ENCODE measurements at places on chromosomes 2 and 18.

DNA sequence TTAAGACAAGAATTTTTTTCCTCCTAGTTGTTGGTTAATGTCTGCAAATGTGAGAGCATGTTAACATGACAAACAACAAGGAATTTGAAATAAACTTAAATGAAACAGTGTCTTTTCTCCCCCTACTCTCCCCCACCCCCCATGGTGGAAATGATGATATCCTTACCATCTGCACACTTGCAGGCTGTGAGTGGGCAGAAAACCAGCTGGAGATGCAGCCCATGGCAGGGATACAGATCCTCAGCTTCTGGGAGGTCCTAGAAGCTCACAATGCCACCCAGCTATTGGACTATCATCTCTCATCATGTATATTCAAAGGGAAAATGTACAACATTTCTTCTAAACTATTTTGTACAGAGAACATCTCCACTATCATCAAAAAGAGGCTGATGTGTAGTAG, 196.8 kb downstream of the SLC8A1 start:
- DNase-seq: no peak

GRCh38 chr2:19378939-19379338, 20.5 kb upstream of the OSR1 start:
- no peak for DNase-seq

GRCh38 chr18:47747260-47747795, 183.1 kb downstream of the SMAD2 start:
- no peak for DNase-seq

GRCh38 chr2:235149736-235150135, 197.9 kb downstream of the SH3BP4 start:
- DNase-seq: no peak

GRCh38 chr2:10007921-10008808, 35.2 kb upstream of the KLF11 start:
- DNase-seq: no peak

DNA sequence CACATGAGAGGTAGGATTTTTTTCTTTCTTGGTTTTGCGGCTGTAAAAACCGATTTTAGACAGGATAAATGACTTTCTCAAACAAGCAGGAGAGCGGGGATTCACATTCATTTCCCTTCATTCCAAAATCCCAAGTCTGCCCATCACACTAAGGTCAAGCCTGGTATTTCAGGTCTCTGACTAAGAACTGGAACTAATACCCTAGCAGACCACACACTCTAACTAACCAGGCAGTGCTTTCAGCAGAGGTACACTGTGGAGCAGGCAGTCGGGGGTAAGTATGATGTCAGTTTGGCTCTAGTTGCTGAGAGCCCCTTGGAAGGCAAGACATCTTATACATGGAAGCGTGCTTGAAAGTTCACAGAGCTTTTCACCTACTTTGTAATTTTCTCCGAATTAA, 128.1 kb upstream of the LHCGR start:
- DNase-seq: no peak

DNA sequence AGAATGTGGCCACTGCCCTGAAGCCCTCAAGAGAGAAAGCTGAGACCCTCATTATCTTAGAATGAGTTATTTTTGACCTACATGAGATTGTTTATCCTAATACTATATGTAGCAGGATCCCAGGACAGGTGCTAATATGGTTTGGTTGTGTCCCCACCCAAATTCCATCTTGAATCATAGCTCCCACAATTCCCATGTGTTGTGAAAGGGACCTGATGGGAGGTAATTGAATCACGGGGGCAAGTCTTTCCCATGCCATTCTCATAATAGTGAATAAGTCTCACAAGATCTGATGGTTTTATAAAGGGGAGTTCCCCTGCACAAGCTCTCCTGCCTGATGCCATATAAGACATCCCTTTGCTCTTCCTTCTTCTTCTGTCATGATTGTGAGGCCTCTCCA, 76.8 kb downstream of the CCBE1 start:
- DNase-seq: no peak

DNA sequence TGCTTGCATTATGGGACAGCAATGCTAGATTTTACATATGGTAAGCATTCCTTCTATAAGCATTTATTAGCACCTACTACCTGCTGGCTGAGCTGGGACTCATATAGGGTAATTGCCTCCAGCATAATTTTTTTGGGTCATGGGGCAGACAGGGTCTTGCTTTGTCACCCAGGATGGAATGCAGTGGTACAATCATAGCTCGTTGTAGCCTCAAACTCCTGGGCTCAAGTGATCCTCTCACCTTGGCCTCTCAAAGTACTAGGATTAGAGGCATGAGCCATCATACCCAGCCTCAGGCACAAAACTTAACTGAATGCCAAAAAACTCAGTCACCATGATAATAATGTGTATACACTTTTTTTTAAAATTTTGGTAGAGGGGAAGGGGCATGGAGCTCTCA, 35.3 kb downstream of the TMEM237 start:
- DNase-seq: no peak

GRCh38 chr2:61898810-61899209, 6.7 kb upstream of the COMMD1 start:
- no peak for DNase-seq

DNA sequence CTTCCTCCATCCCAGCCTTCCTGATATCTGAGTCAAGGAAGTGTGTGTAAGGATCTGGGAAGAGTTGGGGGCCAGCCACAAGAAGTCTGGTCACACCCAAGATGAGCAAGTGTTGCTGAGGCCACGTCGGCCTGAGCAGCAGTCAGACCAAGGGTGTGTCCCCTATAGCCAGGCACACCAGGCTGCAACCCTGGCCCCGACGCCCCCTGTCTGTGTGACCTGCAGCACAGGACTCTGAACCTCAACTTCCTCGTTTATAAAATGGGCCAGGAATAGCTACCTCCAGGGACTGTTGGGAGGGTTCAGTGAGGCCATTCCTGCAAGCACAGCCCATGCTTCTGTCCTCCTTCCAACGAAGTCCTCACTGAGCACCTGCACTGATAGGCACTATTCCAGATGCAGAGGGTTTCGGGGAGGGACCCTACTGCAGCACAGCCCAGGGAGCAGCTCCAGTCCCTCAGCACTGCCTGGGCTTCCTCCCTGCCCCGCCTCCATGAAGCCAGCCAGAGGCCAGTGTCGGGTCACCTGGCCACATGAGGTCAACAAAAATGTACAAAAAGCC, 13.3 kb downstream of the LIMS2 start:
- DNase-seq: no peak

DNA sequence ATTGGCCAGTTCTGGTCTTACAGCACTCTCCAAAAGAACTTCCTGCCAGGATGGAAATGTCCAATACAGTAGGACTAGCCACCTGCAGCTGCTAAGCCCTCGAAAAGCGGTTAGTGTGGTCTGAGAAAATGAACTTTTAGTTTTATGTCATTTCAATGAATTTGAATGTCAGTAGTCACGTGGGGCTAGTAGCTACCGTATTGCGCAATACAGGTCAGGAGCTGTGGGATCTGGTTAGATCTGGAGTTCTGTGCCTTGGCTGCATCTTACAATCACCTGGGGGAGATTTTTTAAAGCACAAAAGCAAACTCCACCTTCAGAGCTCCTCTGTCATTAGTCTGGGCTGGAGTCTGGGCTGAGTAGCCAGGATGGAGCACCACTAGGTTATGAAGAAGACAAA, 35.9 kb downstream of the C1QL2 start:
- DNase-seq: no peak

DNA sequence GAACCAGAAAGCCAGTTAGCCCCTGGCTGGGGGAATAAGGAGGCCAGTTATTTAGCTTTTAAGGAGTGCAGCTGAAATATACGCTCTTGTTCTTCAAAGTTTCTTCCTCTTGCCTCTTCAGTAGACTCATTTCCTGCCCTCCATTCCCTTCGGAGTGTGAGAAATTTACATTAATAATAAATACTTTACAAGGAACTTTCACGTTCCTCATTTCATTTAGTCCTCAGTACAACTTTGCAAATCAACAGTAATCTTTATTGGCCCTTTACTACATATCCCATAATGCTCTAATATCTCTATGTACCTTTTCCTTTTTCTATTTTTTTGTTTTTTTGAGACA, 15.6 kb downstream of the PLCD4 start:
- no peak for DNase-seq

- DNase-seq: no peak
Observed at GRCh38 chr18:58721566-58722239, 50.4 kb downstream of the MALT1 start.

DNA sequence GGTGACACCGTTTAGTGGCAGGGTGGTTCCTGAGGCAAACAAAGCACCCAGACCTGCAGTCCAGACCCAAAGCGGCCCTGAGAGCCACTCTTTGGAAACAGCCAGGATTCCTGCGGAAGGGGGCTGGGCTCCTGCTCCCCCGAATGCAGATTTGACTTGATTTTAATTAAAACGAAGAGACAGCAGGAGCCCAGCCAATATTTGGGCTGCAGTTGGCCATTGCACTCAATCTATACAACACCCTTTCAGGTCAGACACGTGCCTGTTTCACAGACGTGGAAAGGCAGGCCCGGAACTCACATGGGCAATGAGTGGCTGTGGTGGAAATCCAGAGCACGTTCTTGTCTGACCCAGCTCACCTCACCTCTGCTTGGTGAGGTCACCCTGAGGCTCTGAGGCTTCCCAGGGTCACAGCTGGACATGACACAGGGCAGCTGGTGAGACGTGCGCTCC, 122.4 kb downstream of the NDUFA10 start:
- DNase-seq: no peak

DNA sequence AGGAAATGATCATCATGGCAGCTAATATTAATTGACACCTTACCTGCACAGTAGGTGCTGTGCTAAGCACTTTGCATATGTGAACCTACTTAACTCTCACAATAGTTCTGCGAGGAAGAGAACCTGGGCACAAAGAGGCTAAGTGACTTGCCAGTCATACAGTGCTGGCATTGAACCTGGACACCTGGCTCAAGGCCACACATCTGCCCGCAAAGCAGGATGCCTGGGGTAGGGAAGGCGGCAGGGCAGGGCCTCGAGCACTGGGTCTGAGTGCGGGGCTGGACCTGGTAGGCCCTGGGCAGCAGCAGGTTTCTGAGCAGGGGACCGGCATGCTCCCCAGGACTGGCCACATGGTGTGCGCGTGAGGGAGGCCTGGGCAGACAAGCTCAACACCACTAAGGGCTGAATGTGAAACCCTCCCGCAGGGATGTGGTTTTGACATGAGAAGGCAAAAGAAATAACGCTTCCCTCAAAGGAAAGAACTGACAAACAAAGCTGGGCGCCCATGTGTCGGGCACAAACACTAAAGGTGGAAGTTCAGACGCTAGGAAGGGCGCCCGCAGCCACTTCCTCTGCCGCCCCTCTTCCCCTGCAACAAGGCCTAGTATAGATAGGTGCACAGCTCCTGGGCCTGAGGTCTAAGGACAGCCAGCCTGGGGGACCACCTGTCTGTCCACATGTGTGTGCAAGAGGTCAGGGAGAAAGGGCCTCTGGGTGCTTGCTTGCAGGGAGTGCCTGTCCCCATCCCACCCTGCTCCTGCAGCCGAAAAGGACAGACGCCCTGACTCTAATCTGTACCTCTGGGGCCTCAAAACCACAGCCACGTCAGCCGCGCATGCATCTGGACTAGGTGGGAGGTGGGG, 92.5 kb downstream of the ZFP36L2 start:
- peak; percentile 60 for DNase-seq

GRCh38 chr2:41937464-41937906, 110.3 kb upstream of the PKDCC start:
- DNase-seq: no peak

GRCh38 chr18:55543130-55543704, 44.8 kb downstream of the TCF4 start:
- DNase-seq: no peak

DNA sequence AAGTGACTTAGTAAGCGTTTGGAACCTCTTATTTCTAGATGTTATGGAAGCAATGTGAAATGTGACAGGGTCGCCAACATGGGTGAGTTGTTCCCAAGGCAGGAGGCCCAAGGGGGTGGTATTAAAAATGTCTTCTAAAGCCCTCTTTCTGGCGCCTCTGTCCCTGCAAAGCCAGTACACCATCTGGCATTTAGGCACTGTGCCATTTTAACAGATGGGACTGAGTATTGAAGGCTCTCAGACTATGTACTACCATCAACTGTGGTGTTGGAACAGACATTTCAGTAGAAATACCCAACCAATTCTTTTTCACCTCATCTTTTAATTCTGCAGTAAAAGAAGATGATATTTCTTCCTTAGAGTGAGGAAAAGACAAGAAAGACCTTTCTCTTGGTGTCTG, 384.5 kb upstream of the MMADHC start:
- DNase-seq: no peak

DNA sequence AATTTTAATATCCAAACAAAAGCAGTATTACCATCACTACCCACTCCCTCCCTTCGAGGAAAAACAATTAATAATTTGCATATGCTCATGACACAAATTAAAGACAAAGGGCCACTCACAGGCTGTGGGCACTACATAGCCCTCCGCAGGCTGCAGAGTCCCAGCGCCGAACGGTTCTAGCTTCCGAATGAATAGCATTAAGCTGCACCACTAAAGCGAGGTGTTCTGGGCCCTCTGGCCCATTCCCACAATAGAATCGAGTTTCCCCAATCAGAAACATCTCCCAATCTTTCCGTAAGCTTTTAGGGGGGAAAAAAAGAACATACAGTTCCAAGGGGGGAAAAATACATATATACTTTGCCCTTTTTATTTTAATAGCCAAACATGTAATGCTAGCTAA, 14.5 kb upstream of the SIX3 start:
- no peak for DNase-seq

DNA sequence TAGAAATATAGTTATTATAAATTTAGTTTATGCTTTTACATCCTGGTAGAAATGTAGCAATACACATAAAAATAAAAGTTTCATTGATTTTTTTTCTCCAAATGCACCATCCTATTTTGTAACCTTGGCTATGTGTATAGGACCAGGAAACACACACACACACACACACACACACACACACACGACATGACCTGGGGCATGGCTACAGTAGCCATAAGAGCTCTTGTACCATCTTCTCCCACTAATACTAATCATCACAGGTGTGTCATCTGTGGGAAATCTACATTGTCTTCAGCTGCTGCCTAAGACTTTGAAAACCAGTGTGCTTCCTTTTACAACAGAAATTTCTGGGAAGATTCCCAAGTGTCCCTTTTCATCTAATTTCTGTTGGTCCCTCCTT, 144.3 kb downstream of the MCFD2 start:
- DNase-seq: no peak

- DNase-seq: no peak
Observed at GRCh38 chr2:119393971-119394748, 27.4 kb downstream of the DBI start.

- no peak for DNase-seq
Observed at GRCh38 chr2:12009323-12009905, 263.0 kb downstream of the LPIN1 start.

- DNase-seq: no peak
Observed at GRCh38 chr2:107025869-107026380, 140.0 kb upstream of the ST6GAL2 start.

DNA sequence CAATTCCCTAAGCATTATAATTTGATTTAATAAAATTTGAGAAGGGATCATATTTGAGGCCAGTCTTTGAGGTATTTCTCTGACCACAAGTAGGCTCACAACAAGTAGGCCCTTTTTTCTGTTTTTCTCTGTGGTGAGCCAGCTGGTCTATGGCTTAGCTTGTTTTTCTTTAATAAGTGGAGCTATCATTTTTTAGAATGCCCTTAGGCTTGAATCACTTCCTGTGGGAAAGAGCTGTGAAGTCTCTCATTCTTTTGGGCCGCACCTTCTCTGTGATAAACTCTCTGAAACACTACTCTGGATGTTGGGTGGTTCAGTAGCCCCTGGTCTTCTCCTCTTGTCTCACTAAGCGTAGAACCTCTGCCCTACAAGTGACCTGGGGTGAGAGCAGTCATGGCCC, 235.9 kb downstream of the SUCLG1 start:
- DNase-seq: no peak
